ENCODE measurements at places on chromosomes 1 and 21.

DNA sequence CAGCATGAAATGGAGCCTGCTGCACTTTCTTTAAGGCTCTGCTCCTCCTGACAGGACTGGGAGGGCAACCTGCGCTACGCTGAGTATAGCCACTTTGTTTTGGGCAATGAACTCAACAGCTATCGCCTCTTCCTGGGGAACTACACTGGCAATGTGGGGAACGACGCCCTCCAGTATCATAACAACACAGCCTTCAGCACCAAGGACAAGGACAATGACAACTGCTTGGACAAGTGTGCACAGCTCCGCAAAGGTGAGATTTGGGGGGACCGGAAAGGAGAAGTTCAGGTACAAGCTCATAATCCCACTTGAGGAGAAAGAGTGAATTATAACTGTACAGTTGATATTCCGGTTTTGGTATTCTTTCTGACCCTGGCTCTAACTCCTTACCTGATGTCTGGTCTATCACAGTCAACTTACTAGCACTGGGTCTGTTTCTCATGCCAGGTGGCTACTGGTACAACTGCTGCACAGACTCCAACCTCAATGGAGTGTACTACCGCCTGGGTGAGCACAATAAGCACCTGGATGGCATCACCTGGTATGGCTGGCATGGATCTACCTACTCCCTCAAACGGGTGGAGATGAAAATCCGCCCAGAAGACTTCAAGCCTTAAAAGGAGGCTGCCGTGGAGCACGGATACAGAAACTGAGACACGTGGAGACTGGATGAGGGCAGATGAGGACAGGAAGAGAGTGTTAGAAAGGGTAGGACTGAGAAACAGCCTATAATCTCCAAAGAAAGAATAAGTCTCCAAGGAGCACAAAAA lies 5.4 kb downstream of the ANGPTL7 start:
- no peak for DNase-seq

- DNase-seq, result peak; percentile 37
Observed at GRCh38 chr1:212457740-212458338, 25.1 kb downstream of the NENF start.

- DNase-seq, result no peak
Observed at GRCh38 chr1:206441336-206441967, 28.8 kb upstream of the IKBKE start.

- no peak for DNase-seq
Observed at GRCh38 chr21:42287193-42288083, 27.8 kb downstream of the TFF3 start.

DNA sequence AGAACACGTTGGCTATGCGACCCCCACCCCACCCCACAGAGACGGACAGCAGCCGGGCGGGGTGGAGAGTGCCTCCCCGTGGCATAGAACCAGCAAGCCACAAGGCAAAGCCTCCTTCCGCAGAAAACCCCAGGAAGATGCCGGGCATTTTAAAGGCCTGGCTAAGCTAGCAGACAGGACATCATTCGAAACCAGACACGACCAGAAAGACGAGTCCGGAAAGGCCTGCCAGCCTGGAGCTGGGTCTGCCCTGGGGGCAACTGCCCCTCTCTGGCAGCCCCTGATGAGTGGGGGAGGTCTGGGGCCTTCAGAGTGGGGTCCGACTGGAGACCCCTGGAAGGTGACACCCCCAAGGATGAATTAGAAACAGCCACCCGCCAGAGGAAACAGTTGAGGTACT lies 8.5 kb downstream of the FTCD start:
- no peak for DNase-seq

Data from IMR-90 (cell line).